ENCODE measurements at places on chromosomes 4 and X. TPM values are rescaled to one million over a fixed set of nuclear protein-coding genes. Genes with fewer than 3 reads are reported as not detected.

The PNMA6F gene
- polyA plus RNA-seq, result 0.06 TPM

GRCh38 chrX:46628460-46629371 is 55.2 kb downstream of the CHST7 start:
- H3K27ac ChIP-seq, result no peak overlapping the region
- no peak overlapping the region for H3K4me3 ChIP-seq

- H3K27me3 ChIP-seq, result no peaks in the 10 kb centered on the region
- no peak overlapping the region for H3K27ac ChIP-seq
- H3K4me3 ChIP-seq, result no peak overlapping the region
- DNase-seq, result no peak
- H3K4me1 ChIP-seq, result no peaks in the 10 kb centered on the region
- no peaks in the 10 kb centered on the region for H3K36me3 ChIP-seq
These were observed 32.7 kb upstream of the FAM9C start for GRCh38 chrX:13077168-13077567.

- no peaks in the 10 kb centered on the region for H3K27me3 ChIP-seq
- DNase-seq, result peak; percentile 78
- H3K36me3 ChIP-seq, result no peaks in the 10 kb centered on the region
- peak overlapping the region; percentile 72 for H3K27ac ChIP-seq
These were observed 31.6 kb upstream of the IRAK1 start for GRCh38 chrX:154051201-154051810.

DNA sequence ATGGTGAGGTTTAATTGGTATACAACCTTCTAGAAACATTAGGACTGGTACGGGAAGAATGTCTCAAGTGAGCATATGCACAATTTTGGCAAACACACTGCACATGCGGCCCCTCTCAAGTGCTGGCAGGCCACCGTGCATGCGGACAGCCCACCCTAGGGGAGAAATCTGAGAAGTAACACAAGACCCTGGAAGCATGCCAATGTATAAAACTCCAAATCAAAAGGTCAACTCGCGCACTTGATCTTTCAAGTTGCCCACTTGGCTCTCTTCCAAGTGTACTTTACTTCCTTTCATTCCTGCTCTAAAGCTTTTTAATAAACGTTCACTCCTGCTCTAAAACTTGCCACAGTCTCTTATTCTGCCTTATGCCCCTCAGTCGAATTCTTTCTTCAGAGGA is 488.3 kb downstream of the CFAP47 start:
- no peak for DNase-seq
- no peak overlapping the region for H3K27ac ChIP-seq
- no peak overlapping the region for H3K4me3 ChIP-seq
- no peaks in the 10 kb centered on the region for H3K4me1 ChIP-seq

The XAGE5 gene
- not detected for polyA plus RNA-seq

The CSAG1 gene
- polyA plus RNA-seq, result 0.27 TPM

Measured in GM23338 (cell line).